ENCODE measurements at places on chromosomes 5 and 9.

DNA sequence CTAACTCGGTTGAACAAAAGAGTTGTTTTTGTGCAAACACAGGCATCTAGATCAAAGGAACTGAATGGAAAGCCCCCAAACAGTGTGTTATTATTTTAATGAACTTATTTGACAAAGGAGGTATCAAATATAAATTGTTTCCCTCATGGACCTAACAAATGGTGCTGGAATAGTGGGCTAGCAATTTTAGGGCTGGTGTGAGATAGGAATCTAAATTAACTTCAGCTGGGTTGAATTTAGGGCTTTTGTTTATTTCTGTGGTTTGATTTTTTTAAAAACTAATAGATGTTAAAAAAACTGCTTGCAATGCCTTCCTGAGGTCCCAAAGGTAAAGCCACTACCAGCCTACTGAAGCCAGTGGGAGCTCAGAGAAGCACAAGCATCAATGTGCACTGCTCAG is 42.1 kb downstream of the TTC39B start:
- no peak for DNase-seq

DNA sequence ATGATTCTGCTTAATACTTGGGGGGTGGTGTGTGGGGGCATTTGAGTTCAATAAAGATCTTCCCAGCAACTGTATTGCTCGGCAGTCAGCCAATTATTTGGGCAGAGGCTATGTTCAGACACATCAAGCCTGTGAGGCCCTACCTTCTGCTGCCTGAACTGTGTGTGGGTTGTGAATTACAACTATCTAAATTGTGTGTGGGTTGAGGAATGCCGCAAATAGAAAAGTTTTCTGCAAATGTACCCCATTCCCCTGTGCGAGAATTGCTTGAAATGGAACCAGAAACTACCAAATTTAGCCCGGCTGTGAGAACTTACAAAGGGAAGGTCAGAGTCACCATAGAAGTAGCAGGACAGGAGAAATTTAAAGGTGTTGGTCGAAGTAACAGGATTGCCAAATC is 360.0 kb upstream of the PIK3R1 start:
- no peak for DNase-seq

GRCh38 chr5:152349683-152350526 is 55.2 kb downstream of the NMUR2 start:
- DNase-seq: peak; percentile 37

DNA sequence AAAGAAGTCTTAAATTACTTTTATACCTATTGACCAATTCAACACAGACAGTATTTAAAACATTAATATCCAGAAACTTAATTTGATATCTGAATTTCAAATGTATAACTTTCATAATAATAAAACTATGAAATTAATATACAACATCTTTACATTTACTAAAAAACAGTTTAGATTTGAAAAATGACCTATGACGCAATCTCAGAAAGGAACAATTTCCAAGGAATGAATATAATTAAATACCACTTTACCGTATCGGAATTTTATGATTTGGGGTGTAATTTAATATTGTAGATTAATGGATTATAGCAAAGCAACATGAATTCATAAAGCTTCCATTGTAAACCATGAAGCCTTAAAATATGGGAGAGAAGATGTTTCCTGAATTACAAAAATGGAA is 321.5 kb upstream of the TRPM3 start:
- DNase-seq: no peak

DNA sequence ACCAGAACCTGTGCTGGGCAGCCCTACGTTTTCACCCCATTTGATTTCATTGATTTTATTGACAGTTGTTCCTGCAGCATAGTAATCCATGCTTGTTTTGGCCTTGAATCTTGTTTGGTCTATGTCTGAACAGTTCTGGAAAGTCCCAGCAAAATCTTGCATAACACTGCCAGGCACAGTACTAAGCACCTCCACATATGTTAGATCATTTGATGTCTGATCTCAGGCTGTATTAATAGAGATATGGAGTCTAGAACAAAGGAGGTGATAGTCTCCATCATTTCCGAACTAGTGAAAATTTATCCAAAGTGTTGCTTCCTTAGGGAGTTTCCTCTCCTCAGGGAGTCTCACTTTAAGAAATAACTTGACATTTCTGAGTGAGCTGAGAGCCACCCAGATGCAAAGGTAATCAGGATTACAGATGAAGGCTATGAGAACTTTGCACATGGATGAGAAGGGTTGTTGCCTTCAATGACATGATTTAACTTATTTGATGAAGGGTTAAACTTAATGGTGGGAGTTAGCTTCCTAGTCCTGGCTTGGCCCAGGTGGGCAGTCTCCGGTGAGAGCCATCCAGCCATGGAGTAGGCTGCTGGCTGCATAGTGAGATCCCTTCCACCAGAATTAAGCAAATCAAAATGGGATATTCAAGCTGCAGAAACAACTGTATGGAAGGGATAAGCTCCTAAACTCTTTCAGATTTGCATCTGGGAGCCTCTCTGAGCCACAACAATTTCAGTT is 173.8 kb upstream of the MVB12B start:
- no peak for DNase-seq

DNA sequence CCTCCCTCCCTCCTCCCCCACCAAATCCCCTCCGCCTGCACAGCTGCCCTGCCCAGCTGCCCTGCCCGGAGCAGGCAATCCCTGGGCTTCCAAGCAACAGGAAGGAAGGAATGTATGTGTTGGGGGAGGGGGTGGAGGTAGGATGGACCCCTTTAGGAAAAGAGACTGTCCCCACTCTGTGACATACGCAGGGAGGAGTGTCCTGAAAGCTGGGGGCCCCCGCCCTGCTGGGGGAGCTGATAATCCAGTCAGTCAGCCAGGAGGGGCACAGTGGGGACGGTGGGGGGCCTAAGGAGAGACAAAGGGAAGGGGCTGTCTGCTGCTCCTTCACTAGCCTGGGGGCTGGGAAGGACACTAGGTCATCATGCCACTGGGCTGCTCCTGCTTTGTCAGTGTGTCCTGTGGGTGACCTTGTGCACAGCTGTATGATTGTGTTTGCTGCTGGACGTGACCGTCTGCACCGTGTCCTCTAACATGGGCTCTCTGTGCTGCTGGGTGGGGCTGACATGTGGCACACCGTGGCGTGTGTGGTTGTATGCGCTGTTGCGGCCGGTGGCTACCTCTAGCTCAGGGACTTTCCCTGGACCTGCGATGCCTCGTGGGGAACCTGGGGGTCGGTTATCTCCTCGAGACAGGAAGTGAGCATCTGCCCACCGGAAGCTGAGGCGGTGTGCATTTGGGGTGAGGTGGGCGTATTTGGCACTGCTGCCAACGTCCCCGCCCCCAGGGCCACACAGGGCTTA is 3.0 kb downstream of the N4BP3 start:
- DNase-seq: peak; percentile 77

GRCh38 chr9:106982636-106983035 is 119.7 kb downstream of the ZNF462 start:
- no peak for DNase-seq

GRCh38 chr5:1268666-1269065 is 26.2 kb downstream of the TERT start:
- no peak for DNase-seq

DNA sequence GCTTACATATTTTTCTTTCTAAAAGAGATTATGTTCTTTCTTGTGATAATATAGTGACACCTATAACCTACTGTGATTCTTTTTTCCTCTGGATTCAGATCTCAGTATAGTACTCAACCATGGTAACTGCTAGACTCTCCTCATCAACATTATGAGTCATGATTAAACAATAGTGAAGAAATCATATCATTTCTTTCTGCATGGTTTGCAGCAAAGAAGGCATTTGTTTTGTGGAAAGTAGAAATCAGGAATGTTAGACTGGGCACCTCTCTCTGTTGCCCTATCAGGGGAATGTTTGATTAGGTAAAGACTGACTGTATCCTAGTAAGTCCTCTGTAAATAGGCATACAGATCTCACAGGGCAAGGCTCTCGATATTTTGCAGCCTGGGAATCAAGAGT is 25.6 kb upstream of the SMC2 start:
- DNase-seq: no peak

DNA sequence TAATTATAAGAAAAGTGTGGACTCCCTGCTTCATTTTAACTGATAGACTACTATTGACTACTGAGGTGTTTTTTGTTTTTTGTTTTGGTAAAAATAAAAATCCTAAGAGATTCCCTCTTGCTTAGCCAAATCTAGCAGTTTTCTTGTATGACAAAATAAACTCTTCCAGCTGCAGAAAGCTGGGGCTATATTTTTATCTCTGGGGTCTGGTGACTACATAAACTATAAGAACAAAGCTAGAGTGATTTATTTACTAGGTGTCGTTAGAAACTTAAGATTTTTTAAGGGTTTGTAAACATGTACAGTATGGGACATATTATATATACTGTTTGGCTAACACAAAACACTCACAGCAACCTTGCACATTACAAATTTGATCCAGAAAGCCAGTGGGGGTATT is 467.4 kb upstream of the MPDZ start:
- DNase-seq: no peak

DNA sequence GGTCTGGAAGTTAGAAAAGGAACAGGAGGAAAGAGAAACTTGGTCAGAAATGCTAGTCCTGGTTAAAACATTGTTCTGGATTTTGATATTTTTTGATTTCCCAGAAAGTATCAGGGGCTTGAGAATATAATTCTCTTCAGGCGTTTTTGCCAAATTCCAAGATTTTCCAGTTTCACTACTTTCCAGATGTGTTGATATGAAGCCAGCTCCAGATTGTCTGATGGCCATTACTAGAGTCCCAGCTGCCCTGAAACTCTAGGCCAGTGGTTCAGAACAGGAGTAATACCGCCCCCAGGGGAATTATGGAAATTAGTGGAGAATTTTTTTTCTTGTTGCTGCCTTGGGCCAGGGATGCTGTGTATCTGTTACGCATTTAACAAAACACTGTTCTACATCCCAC is 88.6 kb downstream of the KCNN2 start:
- DNase-seq: no peak

- no peak for DNase-seq
Measured at GRCh38 chr9:81132318-81132717, 557.0 kb downstream of the TLE1 start.

DNA sequence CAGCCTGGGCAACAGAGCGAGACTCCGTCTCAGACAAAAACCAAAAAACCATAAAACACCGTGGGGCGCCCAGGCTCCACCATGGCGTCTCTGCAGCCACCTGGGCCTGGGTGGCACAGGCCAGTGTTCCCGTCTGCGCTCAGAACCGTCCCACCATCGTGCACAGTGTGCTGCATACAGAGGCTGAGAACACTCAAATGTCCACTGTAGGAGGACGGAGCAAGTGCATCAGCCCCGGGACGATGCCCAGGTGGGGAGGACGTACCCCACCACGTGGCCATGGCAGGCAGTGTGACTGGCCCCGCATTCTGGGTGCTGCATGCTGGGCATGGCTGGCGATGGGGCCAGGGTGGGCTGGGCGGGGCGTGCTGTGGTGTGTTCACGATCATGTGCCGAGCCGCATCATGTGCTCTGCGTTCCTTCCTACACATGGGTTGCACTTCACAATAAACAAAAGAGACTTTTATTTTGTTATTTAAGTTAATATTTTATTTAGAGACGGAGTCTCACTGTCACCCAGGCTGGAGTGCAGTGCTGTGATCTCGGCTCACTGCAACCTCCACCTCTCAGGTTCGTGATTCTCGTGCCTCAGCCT is 37.8 kb downstream of the EXD3 start:
- DNase-seq: no peak
